ENCODE measurements at places on chromosomes 11 and 22. TPM values are rescaled to one million over a fixed set of nuclear protein-coding genes. Genes with fewer than 3 reads are reported as not detected.

ZFPL1 gene
- 45.6 TPM for total RNA-seq

OR8A1 gene
- total RNA-seq, result under 0.01 TPM

MRGPRF gene
- total RNA-seq, result 225 TPM

A4GALT gene
- total RNA-seq, result 7.5 TPM

KCNQ1 gene
- total RNA-seq, result not detected

CCDC89 gene
- 2.6 TPM for total RNA-seq

NUP98 gene
- total RNA-seq, result 174 TPM

KDM4E gene
- not detected for total RNA-seq

VSIG2 gene
- not detected for total RNA-seq

NELL1 gene
- not detected for total RNA-seq

SGSM1 gene
- not detected for total RNA-seq

TEX12 gene
- 0.32 TPM for total RNA-seq

CFAP300 gene
- 7.2 TPM for total RNA-seq

CCDC34 gene
- 1.8 TPM for total RNA-seq

VSTM5 gene
- under 0.01 TPM for total RNA-seq

SLC22A8 gene
- total RNA-seq, result not detected

IGLL1 gene
- total RNA-seq, result not detected

OR52E8 gene
- not detected for total RNA-seq

KCNQ1OT1 gene
- total RNA-seq, result 8.1 TPM

LDLRAD3 gene
- 5.5 TPM for total RNA-seq

PAAF1 gene
- total RNA-seq, result 5.2 TPM

FOLH1 gene
- total RNA-seq, result 1.3 TPM

DCDC1 gene
- total RNA-seq, result 0.32 TPM

PTPRCAP gene
- total RNA-seq, result 0.32 TPM

NXPE4 gene
- not detected for total RNA-seq

GDPD4 gene
- not detected for total RNA-seq

SNX32 gene
- total RNA-seq, result 0.97 TPM

NCF4 gene
- total RNA-seq, result not detected

POU2AF1 gene
- total RNA-seq, result under 0.01 TPM

FXYD2 gene
- total RNA-seq, result not detected

WBP2NL gene
- total RNA-seq, result 2.2 TPM

TMPRSS6 gene
- total RNA-seq, result not detected

OR52N2 gene
- total RNA-seq, result not detected

GSTT2B gene
- 3.3 TPM for total RNA-seq

ELMOD1 gene
- 0.16 TPM for total RNA-seq

RAG2 gene
- total RNA-seq, result not detected

SEPTIN3 gene
- total RNA-seq, result 5.1 TPM

C22orf15 gene
- total RNA-seq, result 2.2 TPM

BTBD18 gene
- not detected for total RNA-seq

SNAP29 gene
- total RNA-seq, result 17.4 TPM

KRTAP5-2 gene
- total RNA-seq, result not detected

SLC37A2 gene
- 0.49 TPM for total RNA-seq

MRGPRX4 gene
- not detected for total RNA-seq

TCF20 gene
- 60.5 TPM for total RNA-seq

CRYBB3 gene
- total RNA-seq, result not detected

FGF4 gene
- not detected for total RNA-seq

CTSW gene
- total RNA-seq, result not detected

TSG101 gene
- total RNA-seq, result 72.9 TPM

MUC2 gene
- total RNA-seq, result not detected

BIRC2 gene
- total RNA-seq, result 59.4 TPM

Measured in hair follicle dermal papilla cell (primary cell).